ENCODE measurements at places on chromosomes 5 and 9.

- no peak for DNase-seq
Observed at GRCh38 chr5:114984796-114985195, 184.9 kb downstream of the TRIM36 start.

GRCh38 chr5:158014372-158014771, 155.4 kb upstream of the CLINT1 start:
- no peak for DNase-seq

DNA sequence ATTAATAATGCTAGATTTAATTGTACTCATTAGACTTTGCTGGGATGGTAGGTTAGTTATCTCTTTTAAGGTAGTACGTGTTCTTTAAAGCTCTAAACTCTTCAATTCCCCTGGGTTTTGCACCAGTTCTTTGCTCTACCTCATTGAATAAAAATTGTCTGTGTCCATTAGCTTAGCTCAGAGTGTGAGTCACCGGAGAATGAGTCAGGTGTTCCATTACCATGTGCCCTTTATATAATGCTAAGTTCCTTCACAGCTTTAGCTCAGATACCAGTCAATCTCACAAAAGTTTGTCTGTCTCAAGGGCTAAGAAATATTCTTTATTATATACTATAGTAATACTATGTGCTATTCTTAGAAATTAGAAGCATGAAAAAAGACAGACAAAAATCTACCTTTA, 339.4 kb downstream of the PRELID2 start:
- DNase-seq, result peak; percentile 88

GRCh38 chr5:77637170-77637997, 1.1 kb downstream of the OTP start:
- peak; percentile 19 for DNase-seq

GRCh38 chr9:75490326-75490725, 400.1 kb upstream of the PCSK5 start:
- no peak for DNase-seq

- peak; percentile 97 for DNase-seq
Observed at GRCh38 chr9:127923771-127924170, 6.8 kb downstream of the PIP5KL1 start.

DNA sequence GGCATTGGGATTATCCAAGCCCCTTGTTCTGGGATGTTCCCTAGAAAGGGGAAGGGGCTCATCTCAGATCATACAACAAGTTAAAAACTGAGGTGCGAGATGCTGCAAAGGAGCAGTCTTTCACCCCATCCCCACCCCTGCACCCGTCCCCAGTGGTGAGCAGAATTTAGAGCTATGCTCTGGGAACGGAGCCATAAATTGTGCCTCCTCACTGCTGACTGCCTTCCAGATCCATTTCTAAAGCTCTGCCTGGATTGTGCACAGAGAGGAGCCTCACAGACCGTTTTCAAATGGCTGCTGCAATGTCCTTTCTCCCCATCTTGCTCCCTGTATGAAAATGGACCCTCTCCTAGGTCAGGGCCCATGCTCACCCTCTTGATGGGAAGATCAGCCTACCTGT, 8.3 kb downstream of the SLC25A48 start:
- no peak for DNase-seq

DNA sequence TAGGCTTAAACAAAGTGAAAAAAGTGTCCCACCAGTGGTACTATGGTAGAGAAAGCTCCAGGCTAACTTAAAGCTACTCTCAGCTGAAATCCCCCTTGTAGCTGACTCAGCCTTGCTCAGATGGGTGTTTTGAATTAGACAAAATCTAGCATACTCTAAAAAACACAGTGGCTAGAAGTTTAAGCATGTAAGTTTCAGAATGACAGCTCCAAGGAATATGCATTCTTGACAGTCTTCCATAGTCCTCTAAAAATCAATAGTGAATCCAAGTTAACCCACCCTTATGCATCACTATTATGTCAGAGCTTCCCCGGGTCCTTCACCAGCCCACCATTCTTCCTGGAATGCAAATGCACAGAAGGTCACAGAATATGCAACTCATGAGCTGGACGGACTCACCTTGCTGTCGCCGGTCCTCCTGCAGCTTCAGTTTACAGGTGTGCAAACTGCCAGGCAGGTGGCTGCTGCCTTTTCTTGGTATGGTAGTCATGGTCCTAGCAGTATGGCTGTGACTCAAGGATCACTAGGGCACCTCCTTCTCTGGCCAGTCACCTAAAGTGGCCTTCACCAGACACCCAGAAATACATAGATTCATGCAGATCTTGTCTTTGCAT, 668 bp downstream of the RANBP3L start:
- DNase-seq, result peak; percentile 15

- peak; percentile 22 for DNase-seq
Observed at GRCh38 chr9:21558079-21558478, 76.0 kb upstream of the IFNE start.

- peak; percentile 24 for DNase-seq
Observed at GRCh38 chr5:169584998-169585451, 1.5 kb downstream of the SPDL1 start.
